ENCODE measurements at places on chromosomes 5 and 9.

- DNase-seq = no peak
These were observed 138.3 kb downstream of the TMEM161B start for GRCh38 chr5:88130211-88130815.

DNA sequence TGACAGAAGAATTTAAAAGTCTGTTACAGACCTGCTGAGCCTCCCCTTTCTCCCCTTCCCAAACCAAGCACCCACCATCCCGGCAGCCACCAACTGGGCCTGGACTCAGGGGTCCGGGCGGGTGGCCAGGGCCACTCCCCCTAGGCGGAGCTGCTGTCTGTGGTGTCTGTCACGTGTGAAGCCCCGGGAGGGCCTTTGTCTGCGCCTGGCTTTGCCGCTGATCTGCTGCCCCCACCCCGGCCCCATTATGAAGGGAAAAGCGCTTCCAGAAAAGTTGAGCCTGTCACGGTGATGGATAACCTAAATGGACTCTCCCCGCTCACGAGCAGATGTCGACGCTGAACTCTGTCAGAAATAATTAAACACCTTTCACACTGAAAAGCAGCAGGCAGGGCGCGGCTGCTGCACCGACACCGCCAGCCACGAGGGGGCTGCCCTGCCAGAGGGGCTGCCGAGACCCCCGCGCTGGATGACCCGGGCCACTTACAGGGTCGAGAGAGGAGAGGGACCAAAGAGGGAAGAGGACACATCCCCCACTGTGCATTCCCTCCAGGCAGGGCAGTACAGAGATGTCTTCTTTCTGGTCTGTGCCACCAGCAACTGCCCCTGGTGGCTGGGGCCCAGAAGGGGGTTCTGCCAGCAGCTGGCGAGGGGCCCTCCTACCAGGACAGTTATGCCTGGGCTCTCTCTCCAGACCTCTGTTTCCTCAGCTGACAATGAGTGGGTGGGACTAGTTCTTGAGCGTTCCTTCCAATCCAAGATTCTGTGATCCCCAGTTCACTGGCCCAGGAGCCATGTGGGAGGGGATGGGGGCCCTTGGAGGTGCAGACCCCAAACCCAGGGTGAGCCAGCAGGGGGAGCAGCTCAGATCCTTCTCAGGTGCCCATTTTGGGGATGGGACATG is 36.0 kb upstream of the BARHL1 start:
- DNase-seq = no peak

DNA sequence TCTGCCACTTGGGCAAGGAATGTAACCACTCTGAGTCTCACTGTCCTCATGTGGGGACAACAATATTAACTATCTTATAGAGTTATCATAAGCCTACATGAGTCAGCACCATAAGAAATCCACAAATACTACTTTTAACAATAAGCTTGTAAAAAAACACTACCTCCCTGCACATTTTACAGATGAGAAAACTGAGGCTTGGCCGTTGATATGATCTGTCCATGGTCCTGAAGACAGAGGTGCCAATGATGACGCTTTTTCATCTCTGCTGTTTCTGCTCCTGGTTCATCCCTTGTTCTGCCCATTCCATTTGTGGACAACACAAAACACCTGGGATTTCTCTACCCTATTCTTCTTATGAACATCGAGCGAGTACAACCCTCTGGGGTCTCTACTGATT is 23.4 kb upstream of the STRBP start:
- no peak for DNase-seq

DNA sequence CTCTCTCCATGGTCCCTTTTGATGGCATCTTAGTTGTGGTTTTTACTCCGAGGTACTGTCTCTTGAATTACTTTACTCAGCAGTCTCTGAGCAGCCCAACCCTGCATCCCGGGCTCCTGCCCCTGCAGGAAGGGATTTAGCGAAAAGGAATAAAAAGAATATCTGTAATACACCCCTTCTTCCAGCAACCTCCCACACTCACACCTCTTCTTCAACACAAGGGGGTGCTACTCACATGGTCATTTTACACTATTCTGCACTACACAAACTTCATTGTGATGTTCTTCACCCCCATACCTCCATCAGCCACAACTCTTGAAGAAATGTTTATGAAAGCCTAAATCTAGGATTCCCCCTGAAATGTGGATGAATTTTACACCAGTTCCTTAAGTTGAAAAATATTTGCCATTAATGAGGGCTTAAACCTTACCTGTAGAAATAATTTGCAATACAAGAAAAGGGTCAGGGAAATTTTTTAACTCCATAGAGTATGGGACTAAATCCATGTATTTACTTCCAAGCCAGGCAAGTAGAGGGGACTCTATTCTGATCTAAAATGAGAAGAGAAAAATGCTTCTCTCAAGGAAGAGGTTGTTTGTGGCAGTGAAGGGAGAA is 26.0 kb downstream of the TPD52L3 start:
- no peak for DNase-seq

- no peak for DNase-seq
These were observed 70.8 kb upstream of the GPR151 start for GRCh38 chr5:146586752-146587151.

DNA sequence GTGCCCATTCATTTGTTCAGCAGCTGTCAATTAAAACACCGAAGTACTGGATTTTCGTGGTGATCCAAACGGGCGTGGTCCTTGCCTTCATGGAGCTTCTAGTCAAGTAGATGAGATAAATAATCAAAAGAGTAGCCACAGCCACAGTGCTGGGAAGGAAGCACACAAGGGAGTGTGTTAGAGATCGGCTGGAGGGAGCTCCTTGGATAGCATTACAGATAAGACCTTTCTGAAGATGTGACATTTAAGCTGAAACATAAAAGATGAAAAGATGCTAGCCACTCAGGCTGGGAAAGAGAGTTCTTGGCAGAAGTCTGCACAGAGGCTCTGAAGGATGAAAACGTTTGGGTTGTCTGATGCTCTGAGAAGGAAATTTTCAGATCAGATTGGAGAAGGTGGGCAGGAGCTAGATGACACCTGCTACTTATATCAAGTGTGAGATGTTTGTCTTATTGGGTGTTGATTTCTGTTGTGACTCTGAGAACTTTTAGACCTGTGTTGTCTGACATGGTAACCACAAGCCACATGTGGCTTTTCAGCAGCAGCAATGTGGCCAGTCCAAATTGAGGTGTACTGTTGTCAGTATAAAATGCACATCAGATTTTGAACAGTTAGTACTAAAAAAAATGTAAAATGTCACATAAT is 123.9 kb downstream of the TLE4 start:
- no peak for DNase-seq

DNA sequence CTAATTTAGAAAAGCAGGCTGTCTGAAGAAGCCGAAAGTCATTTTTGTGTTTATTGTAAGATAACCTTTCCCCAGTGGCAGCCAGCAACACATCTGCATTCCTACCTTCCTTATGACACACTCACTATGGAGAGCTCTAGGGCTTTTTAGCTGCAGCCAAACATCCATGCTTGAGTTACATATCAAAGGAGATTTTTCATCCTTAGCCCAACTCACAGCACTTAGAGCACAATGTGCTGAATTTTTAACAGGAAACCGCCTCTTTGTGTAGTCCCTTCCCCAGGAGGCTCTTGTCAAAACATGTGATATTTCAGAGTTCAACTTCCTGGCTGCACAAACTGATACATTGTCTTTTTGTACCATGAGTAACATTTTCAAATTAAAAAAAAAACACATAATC is 379.2 kb downstream of the CTNND2 start:
- no peak for DNase-seq

- no peak for DNase-seq
These were observed 845.2 kb upstream of the CDH10 start for GRCh38 chr5:25489834-25490538.

DNA sequence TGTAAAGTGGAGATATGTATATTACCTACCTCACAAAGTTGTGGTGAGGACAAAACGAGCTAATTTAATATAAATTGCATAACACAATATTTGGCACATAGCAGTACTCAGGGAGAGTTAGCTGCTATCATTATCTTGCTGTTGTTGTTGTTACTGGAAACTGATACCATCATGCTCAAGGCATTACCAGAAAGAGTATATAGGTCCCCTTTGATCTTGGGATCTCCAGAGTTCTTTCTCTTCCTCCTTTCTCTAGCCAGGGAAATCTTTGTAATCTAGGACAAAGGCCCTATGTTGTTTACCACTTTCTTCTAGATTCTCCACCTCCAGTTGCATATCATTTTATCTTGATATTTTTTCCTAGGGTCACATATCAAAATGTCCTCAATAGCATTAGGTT is 114.8 kb upstream of the RASA1 start:
- DNase-seq = no peak

DNA sequence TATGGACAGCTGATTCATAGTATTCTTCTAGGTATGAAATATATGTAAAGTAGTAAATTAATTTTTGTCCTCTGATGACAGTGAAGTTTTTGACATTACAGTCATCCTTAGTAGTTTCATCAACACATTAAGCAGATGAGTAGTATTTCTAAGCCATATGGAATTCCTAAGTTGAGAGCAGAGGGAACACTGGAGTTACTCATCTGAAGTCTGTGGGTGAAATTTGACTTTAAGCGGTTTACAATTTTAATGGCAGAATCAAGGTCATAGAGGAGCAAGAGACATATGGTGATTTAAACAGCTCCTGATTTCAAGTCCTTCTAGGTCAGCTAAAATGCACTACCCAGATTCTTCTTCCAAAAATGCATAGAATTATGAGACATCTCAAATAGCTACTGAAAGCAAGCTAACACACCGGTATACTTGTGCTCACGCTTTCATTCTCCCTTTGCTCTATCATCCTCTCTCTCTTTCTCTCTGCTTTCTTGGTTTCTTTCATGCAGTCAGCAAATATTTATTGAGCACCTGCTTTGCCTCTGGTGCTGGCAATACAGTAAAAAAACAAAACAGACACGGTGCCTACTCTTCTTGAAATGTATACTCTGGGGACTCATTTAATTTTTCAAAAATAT is 235.9 kb downstream of the FER start:
- no peak for DNase-seq

- no peak for DNase-seq
These were observed 120.9 kb downstream of the CDC42SE2 start for GRCh38 chr5:131384616-131385214.

DNA sequence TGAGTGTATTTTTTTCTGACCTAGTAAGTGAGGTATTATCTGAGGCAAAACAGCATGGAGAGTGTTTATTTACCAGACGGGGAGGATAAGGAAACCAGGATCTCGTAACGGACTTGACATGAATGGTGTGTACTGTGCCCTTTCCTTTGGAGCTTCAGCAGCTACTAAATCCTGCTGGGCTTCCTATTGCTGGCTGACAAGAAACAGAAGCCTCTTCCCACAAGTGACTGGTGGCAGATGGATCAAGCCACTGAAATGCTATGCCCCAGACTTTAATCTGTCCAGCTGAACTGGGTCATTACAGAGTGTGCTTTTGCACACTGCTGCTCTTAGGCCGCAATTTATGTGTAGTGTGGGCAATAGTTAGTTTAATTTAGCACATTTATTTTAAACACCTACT is 162.7 kb upstream of the MRPS30 start:
- no peak for DNase-seq

GRCh38 chr9:135181336-135181735 is 93.9 kb downstream of the OLFM1 start:
- no peak for DNase-seq

DNA sequence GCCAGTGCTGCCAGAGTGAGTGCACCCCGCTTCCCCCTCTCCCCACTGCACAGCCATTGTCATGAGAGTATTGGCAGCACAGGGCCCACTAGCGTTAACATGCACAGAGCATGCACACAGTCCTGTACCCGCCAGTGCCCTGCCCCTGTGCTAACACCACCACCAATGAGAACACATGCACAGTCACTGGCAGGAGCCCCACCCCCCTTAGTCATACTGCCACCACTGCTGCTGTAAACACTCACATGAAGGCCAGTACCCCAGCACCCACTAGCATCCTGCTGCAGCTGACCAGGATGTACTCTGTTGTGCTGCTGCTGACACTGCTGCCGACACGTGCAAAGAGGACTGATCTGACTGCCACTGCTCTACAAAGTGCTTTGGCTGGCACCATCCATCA is 19.5 kb upstream of the RANBP6 start:
- no peak for DNase-seq

GRCh38 chr5:73938280-73938937 is 312.4 kb downstream of the ARHGEF28 start:
- DNase-seq = no peak

- DNase-seq = no peak
These were observed 213.7 kb downstream of the NXNL2 start for GRCh38 chr9:88748566-88749261.

DNA sequence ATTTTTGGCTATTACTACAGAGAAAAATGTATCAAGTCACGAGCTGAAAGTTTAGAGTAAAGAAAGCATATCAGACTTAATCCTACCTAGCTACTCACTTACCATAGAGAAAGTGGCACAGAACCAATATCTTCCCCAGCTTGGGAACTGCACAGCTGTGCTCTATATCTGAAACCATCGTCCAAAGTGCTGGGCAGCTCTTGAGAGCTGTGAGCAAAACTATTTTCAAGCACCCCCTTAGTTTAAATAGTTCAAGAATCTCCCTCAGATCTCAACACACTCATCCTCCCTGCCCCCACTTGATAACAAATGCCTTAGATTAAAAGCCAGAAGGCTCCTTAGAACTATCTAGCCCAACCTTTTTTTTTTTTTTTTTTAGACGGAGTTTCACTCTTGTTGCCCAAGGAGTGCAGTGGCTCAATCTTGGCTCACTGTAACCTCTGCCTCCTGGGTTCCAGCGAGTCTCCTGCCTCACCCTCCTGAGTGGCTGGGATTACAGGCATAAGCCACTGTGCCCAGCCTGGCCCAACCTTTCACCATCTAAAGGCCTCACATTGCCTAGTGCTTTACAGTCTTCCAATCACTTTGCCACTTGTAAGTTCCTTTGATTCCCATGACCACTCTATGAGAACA is 94.2 kb upstream of the APC start:
- DNase-seq = no peak

DNA sequence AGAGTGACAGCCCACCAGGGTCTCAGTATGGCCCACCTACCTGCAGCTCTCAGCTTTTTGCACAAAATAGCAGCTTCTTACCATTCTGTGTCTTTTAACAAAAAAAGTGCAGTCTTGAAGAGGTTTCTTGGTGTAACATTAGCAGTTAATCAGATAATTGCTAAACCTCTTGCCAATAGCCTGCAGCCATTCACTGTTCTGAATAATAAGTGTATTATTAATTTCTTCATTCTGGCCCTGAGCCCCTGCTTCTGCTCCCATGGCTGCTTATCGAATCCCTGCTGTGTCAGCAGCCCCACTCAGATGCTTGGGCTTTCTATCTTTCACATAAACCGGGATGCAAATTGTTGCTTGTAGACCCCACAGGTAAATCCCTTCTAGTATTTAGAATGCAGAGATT is 485.9 kb downstream of the CAAP1 start:
- no peak for DNase-seq

GRCh38 chr9:98517761-98518160 is 191.0 kb downstream of the GABBR2 start:
- no peak for DNase-seq

- no peak for DNase-seq
These were observed 145.1 kb downstream of the NXNL2 start for GRCh38 chr9:88680041-88680440.

- no peak for DNase-seq
These were observed 181.9 kb upstream of the TRPM3 start for GRCh38 chr9:71303351-71303750.

GRCh38 chr9:112731971-112732370 is 14.1 kb upstream of the INIP start:
- no peak for DNase-seq
